CD4-positive, alpha-beta T cell treated with Interleukin-2 at 100 ng/mL for 4 hours (primary cell): ENCODE measurements at places on chromosomes 13 and 19.

DNA sequence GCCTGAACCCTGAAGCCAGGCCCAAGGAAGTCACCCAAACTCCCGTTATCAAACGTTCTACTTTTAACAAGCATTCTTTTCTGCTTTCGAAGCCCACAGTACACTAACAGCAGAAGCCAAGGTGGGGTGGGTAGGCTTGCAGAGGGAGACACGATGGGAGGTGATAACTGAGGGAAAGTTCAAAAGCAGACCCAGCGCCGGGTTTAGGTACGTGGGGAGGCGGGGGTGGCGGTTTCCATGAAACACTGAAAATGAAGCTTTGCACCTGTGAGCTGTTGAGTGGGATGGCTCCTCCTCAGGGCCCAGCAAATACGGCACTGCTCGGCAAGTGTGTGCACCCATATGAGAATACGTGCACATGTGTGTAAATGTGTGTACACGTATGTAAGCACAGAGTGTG lies 49.8 kb downstream of the KLF2 start:
- peak; percentile 25 for DNase-seq

DNA sequence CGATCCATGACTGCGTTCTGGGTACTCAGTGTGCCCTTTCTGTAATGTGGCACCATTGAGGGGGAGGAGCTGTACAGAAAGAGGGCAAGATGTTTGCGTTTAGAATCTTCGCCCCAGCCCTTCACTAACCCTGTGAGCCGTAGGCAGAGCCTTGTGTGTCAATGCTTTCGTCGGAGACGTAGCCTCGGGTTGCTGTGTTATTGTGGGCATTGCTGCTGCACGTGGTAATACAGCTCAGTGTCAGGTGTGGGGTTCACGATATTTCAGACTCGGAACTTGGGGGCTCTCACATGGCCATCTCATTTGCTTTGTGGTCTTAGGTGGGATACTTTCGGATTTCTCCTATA lies 6.1 kb downstream of the RPS9 start:
- no peak for DNase-seq

DNA sequence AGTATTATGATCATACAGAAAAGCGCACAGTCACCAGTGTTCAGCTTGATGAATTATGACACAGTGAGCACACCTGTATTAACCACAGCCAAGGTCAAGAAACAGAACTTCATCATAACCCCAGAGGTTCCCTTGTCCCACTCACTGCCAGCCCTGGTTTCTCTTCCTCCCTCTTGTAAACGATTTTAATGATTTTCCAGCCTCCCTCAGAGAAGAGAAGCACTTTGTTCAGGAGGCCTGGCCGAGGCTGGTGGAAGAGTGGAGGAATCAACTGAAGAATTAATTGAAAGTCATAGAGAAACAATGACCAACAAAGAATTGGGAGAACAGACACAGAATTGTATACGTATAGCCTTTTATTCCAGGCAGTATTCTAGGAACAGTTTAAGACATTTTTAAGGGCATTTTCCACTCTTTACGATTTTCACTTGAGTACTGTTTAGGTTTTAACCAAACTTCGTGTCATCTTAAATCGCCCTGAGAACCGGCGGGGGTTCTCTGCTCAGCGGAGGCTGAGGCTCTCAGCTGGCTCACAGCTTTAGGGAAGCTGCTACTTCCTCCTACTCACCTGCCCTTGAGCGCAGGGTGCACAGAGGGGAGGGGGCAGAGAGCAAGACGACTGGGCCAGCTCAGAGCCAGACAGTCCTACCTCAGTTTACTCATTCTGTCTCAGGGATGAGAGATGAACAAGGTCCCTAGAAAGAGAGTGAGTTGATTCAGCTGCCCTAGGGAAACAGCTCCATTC lies 108.6 kb downstream of the AKAP11 start:
- DNase-seq: no peak

GRCh38 chr19:28641395-28641794 lies 571.6 kb downstream of the UQCRFS1 start:
- no peak for DNase-seq

- DNase-seq: no peak
Observed at GRCh38 chr13:48950501-48950875, 25.2 kb upstream of the FNDC3A start.

- no peak for DNase-seq
Observed at GRCh38 chr13:77372275-77372674, 45.4 kb upstream of the MYCBP2 start.

- no peak for DNase-seq
Observed at GRCh38 chr13:67231289-67232000, 1.3 kb upstream of the PCDH9 start.

GRCh38 chr13:32150239-32150638 lies 118.7 kb downstream of the FRY start:
- DNase-seq: no peak

DNA sequence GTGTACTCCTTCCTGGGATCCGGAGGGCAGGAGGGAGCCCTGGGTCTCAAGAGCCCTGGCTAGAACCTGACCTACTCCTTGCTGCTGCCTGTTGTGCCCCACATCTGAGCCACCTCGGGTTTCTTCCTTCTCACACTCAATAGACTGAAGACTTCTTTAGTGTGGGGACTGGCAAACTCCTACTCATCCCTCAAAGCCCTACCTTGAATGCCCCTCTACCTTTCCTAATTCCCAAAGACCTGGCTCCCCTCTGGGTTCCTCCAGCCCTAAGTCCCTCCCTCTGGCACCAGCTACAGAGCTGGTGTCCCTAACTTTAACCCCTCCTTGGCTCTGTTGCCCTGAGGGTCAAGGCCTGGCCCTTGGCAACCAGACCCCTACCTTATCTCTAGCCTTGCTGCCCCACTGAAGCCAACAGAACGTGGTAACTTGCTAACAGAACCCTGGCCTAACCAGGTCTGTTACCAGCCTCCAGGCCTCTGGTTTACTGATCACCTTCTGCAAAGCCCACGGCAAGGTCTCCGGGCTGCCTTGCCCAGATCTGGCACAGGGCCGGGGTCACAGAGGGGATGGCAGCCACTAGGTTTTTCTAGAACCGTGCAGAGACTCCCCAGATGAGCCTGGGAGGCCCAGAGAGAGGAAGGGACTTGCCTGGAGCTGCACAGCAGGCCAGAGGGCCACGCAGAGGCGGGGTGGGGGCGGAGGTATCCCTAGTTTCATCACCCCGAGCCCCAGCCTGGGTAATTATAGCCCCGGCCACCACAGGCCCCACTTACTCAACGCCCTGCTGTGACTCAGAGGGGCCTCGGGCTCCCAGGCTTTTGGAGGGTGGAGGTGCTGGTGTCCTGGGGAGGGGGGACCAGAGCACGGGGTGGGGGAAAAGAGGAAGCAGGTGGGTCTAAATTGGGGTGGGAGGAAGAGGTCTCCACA lies 15.3 kb downstream of the ZBTB7A start:
- peak; percentile 19 for DNase-seq

- no peak for DNase-seq
Observed at GRCh38 chr13:100515410-100515800, 73.2 kb downstream of the GGACT start.

DNA sequence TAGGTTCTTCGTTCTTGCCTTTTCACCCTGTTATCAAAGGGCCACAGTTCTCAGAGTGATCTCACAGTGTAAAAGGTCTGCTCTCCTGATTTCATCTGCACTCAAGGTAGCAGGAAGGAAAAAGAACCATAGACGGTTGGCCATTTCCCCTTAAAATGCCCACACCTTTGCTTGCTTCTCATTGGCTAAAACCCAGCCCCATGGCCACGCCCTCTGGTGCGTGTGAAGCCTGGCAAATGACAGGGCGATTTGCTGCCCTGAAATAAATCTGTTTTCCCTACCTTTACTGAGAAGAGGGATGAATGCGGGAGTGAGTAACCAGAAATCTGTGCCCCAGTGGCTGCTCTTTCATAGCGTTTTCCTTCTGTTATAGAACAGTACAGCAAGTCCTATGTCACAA lies 269.3 kb downstream of the POU4F1 start:
- DNase-seq: no peak

GRCh38 chr19:9850235-9850959 lies 15.3 kb downstream of the PIN1 start:
- DNase-seq: no peak

DNA sequence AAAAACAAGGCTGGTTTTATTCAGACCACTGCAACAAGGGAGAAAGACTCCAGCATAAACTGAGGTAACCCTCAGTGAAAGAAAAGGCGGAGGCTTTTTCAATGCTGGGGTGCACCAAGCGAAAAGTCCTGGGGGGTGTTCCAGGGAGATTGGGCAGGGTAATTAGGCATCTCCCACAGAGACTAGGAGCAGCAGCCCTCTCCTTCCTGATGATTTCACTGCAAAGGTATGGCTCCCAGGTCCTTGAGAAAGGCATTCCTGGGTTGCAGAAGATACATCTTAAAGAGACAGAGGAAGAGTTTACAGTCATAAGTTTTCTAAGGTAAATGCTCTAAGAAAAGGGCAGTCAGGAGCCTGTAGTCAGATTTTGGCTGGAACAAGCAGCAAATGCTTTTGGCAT lies 412.0 kb downstream of the FOXO1 start:
- no peak for DNase-seq

DNA sequence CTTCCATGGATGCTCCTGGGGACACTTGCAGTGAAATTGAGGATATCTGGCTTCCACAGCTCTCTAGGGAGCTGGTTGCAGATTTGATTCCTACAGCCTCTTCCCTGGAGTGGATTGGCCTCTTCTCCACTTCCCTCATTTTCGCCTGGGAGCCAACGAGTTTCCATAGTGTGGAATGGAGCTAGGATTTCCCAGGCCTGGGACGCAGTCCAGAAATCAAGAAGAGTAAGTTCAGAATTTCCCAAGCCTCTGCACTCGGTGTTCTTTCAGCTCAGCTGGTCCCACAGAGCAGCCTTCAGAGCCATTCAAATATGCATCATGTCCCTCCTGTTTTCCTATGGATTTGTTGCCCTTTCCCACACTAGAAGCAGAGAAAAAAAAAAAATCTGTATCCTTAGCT lies 68.2 kb downstream of the RAP2A start:
- DNase-seq: no peak

GRCh38 chr13:25899952-25900351 lies 151.9 kb downstream of the SHISA2 start:
- no peak for DNase-seq

GRCh38 chr13:30052120-30052519 lies 201.7 kb upstream of the UBL3 start:
- DNase-seq: no peak

DNA sequence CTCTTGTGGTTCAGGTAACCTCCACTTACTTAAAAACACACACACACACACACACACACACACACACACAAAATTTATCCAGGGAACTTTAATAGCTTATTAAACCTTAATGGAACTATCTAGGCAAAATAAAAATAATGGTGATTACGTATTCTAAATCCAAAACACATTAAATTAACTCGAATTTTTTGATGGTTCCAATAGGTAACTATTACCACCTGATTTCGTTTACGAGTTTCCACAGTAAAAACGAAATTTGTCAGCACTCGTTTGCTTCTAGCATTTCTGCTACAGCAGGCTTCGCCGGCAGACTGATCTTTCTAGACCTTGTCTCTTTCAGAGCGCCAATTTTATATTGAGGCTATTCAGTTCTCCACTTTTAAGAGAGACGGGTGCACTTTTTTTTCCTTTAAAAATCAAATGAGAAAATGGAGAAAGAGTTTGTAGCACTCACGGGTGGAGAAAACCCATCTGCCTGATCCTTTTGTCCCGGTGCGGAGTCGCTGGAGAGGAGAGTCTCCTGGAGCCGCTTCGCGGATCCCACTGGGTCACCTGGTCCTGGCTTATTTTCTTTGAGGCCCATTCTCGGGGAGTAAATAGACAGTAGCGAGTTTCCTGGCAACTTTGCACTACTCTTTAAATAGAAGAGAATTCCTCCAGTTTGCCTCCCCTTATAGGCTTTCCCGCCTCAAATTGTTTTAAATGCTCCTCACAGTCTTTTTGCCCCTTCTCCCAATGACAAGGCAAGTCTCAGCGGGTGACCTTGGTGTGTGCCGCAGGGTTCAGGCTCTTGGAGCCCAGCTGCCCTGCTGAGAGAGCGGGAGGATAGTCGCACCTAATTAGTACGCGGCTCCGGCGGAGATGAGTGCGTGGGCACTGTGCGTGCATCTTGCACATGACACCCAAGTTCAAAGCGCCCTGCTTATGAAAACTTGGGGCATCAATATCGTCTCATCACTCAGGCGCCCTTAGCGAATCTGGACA lies 117.0 kb downstream of the KCNRG start:
- DNase-seq: no peak

DNA sequence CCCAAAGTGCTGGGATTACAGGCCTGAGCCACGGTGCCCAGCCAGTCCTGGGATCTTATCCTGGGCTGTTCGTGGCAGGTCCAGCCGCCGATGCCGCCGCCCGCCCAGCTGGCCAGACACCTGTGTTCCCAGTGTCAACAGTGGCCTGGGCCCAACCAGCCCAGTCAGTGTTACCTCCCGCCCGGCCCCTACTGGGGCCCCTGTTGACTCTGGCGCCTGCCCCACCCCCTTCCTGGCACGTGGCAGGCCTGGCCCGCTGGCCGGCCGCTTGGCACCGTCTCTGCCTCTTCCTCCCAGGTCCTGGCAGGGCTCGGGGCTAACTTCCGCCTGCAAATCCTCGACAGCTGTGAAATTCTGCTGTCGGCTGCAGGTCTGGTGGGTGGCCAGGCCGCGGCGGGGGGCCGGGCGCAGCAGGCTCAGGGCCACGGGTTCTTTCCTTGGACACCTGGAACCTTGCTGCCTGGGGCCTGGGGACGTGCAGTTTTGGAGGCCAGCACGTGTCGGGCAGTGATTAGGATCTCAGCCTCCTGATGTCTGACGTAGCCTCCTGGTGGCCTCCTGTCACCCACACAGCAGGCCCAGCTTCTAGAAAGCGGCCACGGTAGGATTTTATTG lies 9.1 kb downstream of the ARID3A start:
- DNase-seq: no peak

GRCh38 chr19:48833977-48834376 lies 2.3 kb downstream of the HSD17B14 start:
- DNase-seq: no peak

DNA sequence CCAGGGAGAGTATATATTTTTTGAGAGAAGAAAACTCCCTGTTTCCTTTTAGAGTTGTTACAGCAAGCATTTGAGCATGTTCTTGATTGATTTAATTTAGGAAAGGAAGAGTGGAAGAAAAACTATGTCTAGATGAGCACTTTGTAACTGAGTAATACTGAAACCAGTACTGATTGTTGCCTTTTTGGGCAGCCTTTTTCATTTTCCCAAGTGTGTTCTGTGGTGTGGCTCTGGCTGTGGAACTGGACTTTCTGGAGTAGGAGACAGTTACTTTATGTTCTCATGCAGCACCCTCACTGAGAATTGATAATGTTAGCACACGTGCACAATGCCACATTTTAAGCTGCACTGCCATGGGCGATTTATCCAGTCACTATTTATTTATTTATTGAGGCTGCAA lies 211.5 kb downstream of the LMO7 start:
- no peak for DNase-seq

DNA sequence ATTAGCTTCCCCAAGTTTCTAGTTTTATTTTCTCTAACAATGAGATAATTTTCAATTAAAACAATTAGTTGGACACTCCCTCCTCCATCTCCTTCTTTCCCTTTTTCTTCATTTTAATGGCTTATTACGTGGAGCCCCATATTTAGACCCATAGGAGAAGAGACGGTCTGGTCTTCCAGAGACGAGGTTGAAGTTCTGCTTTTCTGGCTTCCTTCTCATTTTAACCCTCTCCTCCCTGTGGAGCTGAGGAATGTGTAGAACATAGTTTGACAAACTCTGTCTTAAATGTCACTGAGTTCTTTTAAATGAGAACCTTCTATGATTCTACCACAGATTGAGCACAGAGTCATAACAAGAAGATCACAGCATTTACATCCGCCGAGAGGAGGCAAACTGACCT lies 86.8 kb downstream of the EDNRB start:
- no peak for DNase-seq

- no peak for DNase-seq
Observed at GRCh38 chr19:48648134-48648533, 2.1 kb upstream of the CA11 start.

GRCh38 chr13:73924607-73925006 lies 209.6 kb downstream of the KLF12 start:
- no peak for DNase-seq

GRCh38 chr13:51894239-51894638 lies 32.5 kb downstream of the CCDC70 start:
- no peak for DNase-seq
